ENCODE measurements at places on chromosomes 13 and 19. TPM values are rescaled to one million over a fixed set of nuclear protein-coding genes. Genes with fewer than 3 reads are reported as not detected.

Gene FUT6
- not detected for total RNA-seq

Gene SLC25A23
- 21.0 TPM for total RNA-seq

DNA sequence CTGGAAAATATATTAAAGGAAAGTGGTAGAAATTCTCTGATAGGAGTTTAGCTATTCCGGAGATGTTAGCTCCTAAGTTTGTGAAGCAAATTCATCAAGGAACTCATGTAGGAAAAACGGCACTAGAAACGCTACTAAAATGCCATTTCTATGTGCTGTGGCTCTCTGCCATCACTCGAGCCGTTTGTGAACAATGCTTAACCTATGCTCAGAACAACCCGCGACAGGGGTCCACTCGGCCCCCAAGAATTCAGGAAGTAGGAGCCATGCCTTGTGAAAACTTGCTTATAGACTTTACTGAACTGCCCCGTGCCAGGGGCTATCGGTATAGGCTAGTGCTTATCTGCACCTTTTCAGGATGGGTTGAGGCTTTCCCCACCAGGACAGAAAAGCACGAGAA, 14.2 kb upstream of the SLC15A1 start:
- no peak overlapping the region for H3K4me3 ChIP-seq
- peaks cover 1% of the 10 kb centered on the region for H3K4me1 ChIP-seq
- H3K36me3 ChIP-seq, result no peaks in the 10 kb centered on the region

DNA sequence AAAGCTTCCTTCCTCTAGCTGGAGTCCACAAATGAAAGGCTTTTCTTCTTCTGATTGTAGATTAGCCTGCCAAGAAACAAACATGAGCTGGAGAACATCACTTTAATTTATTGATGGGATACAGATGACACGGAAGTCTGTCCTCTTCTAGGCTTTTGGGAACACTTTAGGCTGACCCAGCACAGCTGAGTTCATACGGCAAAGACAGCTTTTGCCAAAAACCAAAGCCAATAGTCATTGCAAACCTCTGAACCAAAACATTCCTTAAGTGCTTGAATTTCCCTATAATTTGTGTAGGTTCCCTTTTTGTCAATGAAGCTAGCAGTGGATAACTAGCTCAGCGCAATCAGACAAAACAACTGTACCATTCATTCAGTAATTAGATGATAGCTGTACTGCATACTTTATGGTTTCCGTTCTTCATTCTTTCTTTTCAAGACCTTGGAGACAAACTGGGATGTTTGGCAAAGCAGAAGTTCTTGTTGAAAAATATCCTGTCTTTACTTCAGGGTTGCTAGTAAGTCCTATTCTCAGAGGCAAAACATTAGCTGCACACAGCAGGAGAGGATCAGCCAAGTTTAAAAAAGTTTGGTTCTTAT, 95.7 kb upstream of the SPRY2 start:
- no peak overlapping the region for H3K4me3 ChIP-seq
- H3K36me3 ChIP-seq, result no peaks in the 10 kb centered on the region
- H3K4me1 ChIP-seq, result no peaks in the 10 kb centered on the region
- no peak for DNase-seq
- H3K27me3 ChIP-seq, result no peaks in the 10 kb centered on the region

DNA sequence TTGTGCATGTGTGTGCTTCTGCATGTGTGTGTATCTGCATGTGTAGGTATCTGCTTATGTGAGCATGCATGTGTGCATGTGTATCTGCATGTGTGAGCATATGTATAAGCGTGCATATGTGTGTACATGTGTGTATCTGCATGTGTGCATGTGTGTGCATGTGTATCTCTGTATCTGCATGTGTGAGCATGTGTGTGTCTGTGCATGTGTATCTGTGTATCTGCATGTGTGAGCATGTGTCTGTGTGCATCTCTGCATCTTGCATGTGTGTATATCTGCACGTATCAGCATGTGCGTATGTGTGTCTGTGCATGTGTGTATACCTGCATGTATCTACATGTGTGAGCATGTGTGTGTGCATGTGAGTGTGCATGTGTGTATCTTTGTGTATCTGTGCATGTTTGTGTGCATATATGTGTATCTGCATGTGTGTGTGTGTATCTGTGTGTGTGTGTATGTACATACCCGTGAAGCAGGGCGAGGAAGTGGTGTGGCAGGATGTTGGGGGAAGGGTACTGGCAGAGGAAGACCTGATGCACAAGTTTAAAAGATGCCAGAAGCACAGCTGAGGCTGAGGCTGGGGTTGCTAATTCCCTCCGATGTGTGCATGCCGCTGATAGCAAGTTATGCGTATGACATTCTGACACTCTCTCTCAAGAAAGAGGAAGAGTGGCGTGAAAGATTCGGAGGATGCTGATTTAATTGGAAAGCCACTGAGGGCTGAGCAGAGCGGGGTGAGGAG, 64.2 kb downstream of the TEX29 start:
- H3K27me3 ChIP-seq, result peaks cover 9% of the 10 kb centered on the region
- H3K4me3 ChIP-seq, result peak overlapping the region; percentile 55
- DNase-seq, result peak; percentile 68
- H3K4me1 ChIP-seq, result peaks cover 22% of the 10 kb centered on the region
- no peaks in the 10 kb centered on the region for H3K36me3 ChIP-seq

- H3K4me1 ChIP-seq, result peaks cover 10% of the 10 kb centered on the region
- H3K27me3 ChIP-seq, result no peaks in the 10 kb centered on the region
- H3K27ac ChIP-seq, result no peak overlapping the region
- peak; percentile 78 for DNase-seq
These were observed 215.2 kb downstream of the NBEA start for GRCh38 chr13:35157143-35157755.
